ENCODE measurements at places on chromosomes 16 and 17.

DNA sequence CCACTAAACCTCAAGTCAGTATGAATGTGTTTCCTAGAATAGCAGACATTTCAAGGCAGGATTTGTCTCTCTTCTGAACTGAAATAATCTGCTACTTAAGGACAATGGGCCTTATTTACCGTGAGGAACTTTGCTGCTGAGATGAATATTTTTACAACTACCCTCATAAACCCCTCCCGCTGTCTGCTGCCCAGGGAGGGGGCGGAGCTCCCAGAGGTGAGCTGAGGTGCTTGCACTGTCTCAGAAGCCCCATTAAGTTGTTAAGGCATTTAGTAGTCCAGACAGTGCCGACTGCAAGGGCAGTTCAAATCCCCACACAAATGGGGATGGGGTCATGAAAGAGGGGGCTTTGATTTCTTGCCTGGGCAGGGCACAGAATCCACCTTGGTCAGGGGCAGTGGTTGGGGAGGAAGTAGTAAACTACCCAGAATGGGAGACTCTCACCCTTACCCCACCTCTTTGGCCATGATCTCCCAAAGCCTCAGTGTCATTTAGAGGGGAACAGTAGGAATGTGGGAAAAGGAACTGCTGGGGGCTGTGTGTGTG lies 19.2 kb downstream of the HNF1B start:
- DNase-seq: no peak

- DNase-seq: peak; percentile 61
Observed at GRCh38 chr16:77169650-77170236, 21.2 kb upstream of the MON1B start.

DNA sequence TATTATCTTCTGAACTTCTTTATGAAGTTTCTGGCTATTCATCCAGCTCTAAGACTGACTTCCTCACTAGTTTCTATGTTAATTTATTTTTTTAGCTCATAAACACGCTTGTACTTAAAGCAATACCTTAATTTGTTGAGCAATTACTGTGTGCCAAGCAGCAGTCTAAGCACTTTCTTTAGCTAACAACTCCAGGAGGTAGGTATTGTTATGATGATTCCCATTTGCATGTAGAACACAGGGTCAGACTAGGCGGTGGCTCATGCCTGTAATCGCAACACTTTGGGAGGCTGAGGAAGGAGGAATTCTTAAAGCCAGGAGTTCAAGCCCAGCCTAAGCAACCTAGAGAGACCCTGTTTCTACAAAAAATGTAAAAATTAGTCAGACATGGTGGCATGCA lies 19.8 kb downstream of the DNAH3 start:
- DNase-seq: no peak

GRCh38 chr16:15648135-15648730 lies 1.8 kb upstream of the NDE1 start:
- no peak for DNase-seq

GRCh38 chr17:63426041-63426916 lies 19.8 kb downstream of the CYB561 start:
- DNase-seq: no peak

DNA sequence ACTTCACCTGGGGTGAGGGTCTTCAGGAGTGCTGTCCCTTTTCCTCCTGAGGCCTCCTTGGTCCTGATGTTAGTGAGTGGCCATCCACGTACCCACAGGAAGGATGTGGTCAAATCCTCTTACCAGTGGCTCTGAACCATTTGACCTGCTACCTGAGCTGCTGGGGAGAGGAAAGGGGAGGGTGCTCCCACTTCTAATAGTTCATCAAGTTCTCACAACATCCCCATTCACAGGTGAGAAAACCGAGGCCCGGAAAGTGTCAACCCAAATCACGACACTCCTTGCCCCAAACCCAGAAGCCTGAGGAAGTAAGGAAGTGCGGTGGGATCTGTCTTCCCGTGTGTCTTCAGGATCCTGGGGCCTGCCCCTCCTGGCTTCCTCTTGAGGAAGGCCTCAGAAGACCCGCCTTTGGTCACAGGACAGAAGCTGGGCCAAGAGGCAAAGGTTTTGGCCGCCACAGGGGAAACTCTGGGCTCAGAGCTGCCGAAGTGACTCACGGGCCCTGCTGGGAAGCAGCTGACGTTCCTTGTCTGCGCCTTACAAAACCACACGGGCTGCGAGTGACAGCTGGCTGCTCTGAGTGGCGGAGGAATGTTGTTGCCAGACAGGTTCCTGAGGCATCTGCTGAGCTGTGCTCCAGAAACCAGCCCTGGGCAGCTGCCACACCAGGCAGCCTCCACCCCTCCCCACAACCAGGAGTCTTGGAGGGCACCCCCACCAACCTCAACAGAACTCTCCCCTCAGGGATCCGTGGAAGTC lies 13.9 kb upstream of the KIFC3 start:
- DNase-seq: peak; percentile 49

DNA sequence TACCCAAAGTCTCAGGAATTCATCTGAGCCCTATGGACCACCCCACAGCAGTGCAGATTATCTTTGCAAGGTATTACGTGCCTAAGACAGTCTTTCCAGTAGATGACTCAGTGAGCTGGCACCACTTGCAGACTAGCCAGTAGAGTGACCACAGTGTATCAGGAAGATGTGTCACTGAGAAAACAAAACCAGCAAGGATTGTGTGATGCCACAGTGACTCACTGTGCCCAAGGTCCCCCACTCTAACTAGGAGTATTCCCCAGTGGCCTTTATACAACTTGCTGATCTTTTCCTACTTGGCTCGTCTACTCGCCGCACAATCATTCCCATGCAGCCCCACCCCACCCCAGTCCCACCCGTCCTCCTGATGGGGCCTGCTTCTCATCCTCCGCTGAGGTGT lies 26.8 kb upstream of the PRKCA start:
- no peak for DNase-seq

DNA sequence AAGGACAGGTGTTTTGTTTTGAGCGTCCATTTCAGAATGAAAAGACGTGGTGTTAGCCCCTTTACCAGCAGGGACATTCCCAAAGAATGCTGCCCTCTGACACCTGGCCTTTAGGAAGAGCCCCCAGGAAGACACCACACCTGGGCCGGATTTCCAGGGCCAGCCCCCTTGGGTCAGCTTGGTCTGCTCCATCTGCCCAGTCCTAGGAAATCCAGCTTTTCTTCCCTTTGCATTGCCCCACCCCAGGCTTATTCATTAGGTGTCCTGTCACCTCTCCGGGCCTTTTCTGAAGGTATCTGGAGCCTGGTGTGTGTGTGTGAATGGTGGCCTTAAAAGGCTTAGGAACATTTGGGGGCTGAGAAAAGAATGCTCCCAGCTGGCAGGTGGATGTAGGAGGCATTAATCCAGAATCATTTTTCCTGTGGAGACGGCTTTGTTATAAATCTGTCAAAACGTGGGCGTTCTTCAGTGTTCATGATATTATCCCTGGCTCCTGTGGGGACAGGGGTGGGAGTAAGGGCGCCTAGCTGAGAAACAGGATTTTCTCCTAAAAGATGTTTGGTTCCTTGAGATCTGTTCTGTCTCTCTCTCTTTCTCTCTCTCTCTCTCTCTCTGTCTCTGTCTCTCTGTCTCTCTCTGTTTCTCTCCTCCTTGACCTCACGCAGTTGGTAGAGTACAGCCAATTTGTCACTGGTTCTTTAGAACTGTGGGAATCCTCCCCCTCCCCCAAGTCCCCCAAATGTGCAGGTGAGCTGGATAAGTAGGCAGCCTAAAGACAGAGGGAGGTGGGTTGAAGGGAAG lies 84.0 kb downstream of the NTN1 start:
- no peak for DNase-seq

- no peak for DNase-seq
Observed at GRCh38 chr17:688100-688989, 26.3 kb downstream of the VPS53 start.

DNA sequence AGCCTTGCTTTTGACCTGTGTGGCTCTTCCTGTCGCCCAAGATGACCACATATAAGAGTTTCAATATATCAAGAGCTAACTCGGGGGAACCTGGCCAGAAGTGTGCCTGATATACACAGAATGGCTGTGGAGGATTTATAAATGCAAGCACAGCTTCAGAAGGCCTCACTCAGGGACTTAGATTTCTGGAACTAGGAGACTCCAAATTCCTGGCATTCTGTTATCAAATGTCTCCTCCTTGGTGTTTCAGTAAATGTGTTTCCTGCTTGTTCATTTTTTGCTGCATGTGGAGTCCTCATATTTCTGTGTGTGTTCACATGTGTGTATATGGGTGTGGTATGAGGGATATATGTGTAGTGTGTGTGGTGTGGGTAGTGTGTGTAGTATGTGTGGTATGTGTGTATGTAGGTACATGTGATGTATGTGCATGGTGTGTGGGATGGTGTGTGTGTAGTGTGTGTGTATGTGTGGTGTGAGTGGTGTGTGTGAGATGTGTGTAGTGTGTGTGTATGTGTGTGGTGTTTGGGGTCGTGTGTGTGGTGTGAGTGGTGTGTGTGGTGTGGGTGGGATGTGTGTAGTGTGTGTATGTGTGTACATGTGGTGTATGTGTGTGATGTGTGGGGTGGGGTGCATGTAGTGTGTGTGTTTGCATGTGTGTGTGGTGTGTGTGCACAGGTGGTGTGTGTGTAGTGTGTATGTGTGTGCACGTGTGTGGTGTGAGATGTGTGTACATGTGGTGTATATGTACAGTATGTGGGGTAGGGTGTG lies 981 bp upstream of the CD300H start:
- no peak for DNase-seq

- no peak for DNase-seq
Observed at GRCh38 chr16:19005561-19006445, 22.1 kb downstream of the TMC7 start.

DNA sequence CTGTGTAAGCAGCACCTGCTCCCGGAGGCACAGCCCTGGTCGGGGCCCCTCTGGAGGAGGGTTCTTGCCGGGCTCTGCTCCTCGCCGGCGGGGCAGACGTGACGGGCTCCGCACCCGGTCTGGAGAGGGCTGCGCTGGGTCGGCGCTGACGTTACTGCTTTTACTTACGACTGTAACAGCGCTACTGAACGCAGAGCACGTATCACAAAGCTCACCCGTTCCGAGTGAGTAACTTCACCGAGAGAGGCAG lies 1.3 kb upstream of the RAB40C start:
- peak; percentile 61 for DNase-seq

DNA sequence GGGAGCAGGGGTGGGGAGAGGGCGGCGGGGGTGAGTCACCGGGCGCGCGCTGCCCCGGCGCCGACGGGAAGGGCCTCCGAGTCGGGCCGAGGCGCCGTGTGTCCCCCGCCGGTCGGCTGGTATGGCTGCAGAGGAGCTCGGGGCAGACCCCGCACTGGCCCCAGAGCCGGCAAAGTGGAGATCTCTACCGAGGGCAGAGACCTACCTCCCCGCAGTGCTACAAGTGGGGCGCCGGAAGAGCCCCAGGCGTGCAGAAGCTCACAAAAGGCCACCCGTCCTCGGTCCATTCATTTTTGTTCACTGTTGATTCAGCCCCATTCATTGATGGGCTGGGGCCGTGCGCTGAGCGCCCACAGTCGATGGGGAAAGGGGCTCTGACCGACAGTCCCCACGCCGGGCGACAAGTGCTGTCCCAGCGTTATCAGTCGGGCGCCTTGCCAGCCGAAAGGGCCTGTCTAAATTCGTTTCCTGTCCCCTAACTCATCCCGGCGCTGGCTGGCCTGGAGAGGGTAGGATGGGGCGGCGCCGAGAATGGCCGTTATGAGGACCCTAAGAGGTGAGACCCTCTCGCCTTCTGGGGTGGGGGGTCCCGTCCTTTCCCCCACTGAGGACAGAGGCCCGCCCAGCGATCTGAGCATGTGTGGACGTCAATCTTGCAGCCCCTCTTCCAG lies 709 bp upstream of the ENO3 start:
- DNase-seq: peak; percentile 29

DNA sequence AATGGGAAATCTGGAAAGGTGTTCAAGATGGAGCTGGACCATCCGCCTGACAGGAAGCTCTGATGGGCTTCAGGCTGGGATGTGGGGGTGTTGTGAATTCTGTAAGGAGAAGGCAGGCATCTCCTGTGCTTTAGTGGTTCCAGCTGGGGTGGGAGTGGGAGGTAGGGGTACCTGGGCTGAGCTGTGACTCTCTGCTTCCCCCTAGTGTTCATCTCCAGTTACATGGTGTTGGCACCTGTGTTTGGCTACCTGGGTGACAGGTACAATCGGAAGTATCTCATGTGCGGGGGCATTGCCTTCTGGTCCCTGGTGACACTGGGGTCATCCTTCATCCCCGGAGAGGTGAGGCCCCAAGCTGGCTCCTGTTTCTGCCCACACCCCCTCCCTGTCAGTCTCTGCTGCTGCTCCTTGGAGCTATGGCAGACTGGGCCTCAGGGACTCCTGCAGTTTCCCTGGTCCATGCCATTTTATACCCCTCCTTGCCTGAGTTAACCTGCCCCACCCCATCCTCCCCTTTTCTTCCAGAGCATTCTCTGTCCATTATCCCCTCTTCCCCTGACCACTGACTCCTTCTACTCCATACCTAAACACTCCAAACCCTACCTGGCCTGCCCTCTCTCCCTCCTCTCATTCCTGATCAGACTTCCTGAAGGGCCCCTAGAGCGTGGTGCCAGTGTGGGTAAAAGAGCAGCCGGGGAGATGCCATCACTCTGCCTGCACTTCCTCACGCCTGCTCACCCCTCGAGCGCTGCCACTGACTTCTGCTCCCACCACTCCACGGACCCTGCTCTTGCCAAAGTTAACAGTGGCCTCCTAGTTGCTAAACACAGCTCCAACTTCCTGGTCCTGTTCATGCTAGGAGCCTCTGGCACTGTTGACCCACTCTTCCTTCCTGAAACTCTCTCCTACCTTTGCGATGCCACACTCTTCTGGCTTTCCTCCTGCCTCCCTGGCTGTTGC lies 3.4 kb downstream of the SPNS1 start:
- no peak for DNase-seq

GRCh38 chr17:65328567-65328966 lies 191.4 kb downstream of the RGS9 start:
- no peak for DNase-seq

DNA sequence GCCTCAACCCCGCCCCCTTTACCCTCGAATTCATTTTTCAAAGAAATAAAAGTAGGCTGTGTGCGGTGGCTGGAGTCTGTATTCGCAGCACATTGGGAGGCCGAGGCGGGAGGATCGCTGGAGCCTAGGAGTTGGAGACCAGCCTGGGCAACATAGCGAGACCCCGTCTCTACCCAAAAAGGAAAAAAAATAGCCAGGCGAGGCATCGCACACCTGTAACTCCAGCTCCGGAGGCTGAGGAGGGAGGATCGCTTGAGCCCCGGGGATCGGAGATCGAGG lies 671 bp upstream of the TOP2A start:
- DNase-seq: no peak

DNA sequence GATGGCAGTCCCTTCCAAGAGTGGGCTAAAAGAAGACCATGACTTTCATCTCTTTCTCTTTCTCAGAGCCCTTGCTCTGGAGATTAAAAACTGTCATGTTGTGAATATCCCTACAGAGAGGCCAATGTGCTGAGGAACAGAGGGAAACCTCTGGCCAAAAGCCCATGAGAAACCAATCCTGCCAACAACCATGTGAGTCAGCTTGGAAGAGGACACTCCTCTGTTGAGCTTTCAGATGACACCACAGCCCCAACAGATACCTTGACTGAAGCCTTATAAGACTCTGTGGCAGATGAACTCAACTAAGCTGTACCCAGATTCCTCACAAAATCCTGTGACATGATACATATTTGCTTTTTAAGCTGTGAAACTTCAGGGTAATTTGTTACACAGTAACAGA lies 19.6 kb downstream of the CPPED1 start:
- DNase-seq: no peak

Data from activated CD4-positive, alpha-beta T cell treated with anti-CD3 and anti-CD28 coated beads, Interleukin-2, Interleukin-4, amounts not matched to agents 100 ng/mL and 50 ng/mL, durations not matched to agents 16 hours and 8 hours (primary cell).